ENCODE measurements at places on chromosomes 16 and 17. TPM values are rescaled to one million over a fixed set of nuclear protein-coding genes. Genes with fewer than 3 reads are reported as not detected.
A peak's percentile ranks its signal among the peaks of the same experiment; 100 is the strongest.

The CFAP97D1 gene
- not detected for total RNA-seq

The MMP28 gene
- 1.2 TPM for total RNA-seq

The NLRC3 gene
- total RNA-seq = 0.67 TPM

The CSH1 gene
- total RNA-seq = not detected

The SLC6A2 gene
- total RNA-seq = not detected

- DNase-seq = no peak
Measured at GRCh38 chr17:48093341-48094045, 7.8 kb downstream of the CBX1 start.

GRCh38 chr17:82907797-82908542 is 68.1 kb upstream of the ZNF750 start:
- no peak for DNase-seq

DNA sequence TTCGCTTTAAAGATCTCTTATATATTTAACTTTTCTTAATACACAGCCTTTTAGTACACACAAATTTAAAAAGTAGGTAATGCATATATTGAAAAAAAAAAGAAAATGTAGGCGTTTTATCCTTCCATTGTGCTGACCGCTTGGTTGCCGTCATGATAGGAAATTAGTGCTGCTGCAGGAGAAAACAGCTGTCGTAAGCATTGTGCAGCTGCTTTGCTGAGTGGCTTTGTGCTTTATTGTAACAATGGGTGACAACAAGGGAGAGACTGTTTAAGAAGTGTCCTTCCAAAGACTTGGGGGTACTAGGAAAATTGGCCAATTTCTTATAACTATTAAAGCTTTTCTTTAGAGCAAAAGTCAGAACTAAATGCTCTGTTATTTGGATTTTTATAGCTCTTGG is 5.0 kb downstream of the HERPUD1 start:
- no peak for DNase-seq

DNA sequence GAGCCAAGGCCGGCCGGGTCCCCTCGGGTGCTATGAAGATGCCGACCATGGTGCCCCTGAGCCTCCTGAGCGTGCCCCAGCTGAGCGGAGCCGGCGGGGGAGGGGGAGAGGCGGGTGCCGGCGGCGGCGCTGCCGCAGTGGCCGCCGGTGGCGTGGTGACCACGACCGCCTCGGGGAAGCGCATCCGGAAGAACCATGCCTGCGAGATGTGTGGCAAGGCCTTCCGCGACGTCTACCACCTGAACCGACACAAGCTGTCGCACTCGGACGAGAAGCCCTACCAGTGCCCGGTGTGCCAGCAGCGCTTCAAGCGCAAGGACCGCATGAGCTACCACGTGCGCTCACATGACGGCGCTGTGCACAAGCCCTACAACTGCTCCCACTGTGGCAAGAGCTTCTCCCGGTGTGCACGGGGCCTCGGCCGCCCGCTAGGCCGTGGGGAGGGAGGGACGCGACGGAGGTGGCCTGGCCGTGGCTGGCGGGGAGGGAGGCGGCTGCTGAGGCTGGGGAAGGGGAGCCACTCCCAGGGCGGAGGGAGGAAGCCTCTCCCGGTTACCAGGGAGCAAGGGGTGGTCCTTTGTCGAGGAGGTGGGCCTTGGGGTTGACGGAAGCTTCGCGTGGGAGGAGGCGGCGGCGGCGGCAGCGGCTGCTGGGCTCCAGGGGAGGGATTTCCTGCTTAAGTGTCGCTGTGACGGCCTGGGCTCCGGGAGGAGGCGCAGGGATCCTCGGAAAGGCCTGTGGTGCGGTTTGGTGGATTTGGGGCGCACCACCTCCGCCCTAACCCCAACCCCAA is 1.3 kb downstream of the MAZ start:
- peak; percentile 95 for DNase-seq

DNA sequence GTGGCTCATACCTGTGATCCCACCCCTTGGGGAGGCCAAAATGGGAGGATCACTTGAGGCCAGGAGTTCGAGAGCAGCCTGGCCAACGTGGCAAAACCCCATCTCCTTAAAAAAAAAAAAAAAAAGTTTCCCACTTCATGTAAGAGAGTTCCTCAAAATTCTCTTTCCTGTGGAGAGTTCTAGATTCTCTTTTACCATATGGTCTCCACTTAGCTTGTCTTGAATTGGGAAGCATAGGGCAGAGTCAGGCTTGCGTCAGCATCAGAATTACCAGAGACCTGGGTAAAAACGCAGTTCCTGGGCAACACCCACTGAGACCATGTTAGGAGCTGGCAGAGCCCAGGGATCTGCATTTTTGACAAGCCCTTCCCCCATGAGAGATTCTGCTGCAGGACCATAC is 158.4 kb downstream of the CCDC182 start:
- DNase-seq = no peak

GRCh38 chr17:77566566-77567138 is 391.9 kb upstream of the TNRC6C start:
- peak; percentile 56 for DNase-seq

DNA sequence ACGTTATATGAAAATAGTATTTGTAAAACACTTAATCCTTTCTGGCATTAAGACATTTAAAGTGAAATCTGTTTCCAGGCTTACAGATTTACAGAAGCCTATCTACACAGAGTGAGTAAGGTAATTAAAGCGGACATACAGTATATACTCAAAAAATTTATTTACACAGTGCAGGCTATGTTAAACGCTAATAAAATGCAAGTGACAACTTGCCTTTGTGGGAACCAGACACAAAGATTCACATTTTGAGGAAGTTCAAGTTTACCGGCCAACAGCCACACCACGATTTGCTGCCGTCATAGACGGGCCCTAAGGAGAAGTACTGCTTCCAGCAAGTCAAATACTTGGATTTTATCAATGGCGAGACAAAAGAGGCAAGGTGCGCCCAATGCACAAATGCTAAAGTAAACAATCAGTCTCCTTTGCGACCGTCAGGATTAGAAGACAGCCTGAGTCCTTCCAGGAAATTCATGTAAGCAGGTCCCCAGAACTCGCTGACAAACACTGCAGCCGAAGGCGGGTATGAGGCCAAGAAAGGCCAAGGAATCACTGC is 801 bp downstream of the VPS35 start:
- peak; percentile 81 for DNase-seq

GRCh38 chr16:972316-973002 is 1.7 kb upstream of the LMF1 start:
- no peak for DNase-seq

GRCh38 chr17:489758-490329 is 137.2 kb upstream of the RPH3AL start:
- DNase-seq = no peak

GRCh38 chr17:77227461-77228240 is 86.9 kb downstream of the SEC14L1 start:
- DNase-seq = no peak

DNA sequence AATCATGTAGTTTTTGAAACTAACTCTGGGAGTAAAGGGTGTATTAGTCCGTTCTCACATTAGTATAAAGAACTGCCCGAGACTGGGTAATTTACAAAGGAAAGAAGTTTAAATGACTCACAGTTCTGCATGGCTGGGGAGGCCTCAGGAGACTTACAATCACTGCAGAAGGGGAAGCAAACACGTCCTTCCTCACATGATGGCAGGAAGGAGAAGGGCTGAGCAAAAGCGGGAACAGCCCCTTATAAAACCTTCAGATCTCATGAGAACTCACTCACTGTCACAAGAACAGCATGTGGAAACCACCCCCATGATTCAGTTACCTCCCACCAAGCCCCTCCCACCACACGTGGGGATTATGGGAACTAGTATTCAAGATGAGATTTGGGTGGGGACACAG is 256.5 kb upstream of the TNRC6C start:
- peak; percentile 17 for DNase-seq

GRCh38 chr16:1917665-1918350 is 407 bp downstream of the HS3ST6 start:
- no peak for DNase-seq

GRCh38 chr16:67357561-67357960 is 30.9 kb downstream of the LRRC36 start:
- no peak for DNase-seq

DNA sequence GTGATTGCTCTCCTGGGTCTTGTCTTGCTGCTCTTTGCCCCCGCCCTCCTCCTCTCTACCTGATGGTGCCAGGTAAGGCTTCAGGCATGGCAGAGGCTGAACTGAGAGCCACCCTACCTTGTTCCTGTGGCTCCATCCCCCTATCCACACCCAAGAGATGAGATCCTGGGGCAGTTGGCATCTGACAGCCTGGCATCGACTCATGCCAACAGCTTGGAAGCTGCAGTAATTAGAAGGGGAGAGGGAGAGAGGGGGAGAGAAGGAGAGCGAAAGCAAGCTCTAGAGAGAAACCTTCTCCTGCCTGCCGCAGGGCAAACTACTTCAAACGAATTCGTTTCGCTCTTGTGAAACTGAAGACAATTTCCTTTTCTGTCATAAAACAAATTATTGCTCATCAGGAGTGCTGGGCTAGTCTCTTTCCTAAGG is 13.8 kb upstream of the SP6 start:
- no peak for DNase-seq

- peak; percentile 41 for DNase-seq
Measured at GRCh38 chr16:50521246-50521900, 26.8 kb upstream of the NKD1 start.

GRCh38 chr17:726271-726919 is 6.0 kb upstream of the TLCD3A start:
- DNase-seq = no peak

DNA sequence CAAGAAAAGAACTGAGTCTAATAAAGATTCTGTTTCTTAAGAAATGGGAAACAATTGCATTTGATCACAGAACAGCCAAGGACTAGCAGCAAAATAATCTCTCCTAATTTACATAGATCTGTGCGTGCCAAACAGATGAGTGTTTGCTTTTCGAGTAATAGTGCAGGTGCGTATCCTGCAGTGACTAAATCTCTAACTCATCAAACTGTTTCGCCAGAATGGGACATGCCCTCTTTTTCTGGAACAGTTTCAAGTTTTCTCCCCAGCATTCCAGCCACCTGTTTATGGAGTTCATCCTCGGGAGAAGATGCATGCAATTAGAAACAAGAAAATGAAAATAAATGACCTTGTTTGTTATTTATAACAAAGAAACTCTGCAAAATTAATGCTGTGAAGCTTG is 5.7 kb upstream of the TOX3 start:
- no peak for DNase-seq

DNA sequence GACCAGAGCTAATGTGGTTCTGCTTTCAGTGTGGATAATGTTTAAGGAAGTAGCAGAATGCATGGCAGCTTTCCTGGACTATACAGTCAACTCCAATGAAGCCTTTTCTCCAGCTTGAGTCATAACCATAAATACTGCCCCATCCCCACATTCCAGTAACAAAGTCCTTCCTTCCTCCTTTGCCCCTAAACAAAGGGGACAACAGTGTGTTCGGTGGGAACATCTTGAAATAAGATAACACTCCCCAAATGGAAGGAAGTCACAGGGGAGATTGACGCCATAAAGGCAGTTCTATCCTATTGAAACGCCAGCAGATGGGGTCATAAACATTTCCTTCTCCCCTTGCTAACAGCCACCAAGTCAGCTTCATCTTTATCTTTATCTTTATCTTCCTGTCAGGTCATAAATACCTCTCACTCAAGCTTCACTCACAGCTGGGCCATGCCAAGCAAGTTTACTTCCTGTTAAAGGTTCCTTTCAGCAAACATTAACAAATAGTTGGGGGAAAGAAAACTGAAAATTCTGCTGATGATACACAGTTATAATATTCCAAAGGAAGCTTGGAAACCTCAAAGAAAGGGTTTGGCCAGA is 136.7 kb downstream of the SNX11 start:
- no peak for DNase-seq

DNA sequence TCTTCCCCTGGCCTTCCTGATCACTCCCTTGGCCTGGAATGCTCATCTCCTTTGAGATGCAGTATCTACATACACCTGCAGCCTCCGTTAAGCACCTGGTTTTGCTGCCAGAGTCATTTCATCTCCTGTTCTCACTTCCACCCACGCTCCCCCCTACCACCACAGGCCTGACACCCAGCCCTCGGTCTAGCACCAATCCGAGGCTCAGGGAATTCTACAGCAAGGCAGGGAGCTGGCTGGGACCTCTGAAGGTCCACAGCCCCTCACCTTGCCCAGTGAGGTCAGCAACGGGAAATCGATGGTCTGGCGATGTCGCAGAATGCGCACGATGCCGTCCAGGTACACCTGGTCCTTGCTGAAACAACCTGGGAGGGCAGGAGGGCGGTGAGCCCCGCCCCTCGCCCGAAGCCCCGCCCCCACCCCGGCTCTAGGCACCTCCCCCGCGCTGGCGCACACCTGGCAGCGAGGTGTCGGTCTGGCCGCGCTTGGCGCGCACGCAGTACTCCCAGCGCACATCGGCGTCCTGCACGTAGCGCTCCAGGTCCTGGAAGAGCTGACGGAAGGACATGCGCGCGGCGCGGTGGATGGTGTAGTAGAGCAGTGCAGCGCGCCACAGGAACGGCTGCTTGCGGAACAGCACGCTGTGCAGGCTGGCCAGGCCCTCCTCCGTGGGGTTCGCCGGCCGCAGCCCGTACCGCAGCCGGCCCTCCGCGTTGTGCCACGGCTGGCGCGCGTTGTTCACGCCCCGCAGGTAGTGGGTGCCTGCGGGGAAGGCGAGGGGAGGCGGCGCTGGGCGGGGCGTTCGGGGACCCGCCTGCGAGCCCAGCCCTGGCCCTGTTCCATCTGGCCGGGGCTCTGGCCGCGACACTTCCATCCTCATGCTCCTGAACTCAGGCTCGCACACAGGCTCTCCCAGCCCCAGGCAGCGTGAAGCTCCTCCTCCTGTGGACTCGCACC is 5.7 kb downstream of the MATCAP1 start:
- no peak for DNase-seq

GRCh38 chr16:84069540-84069939 is 26.9 kb upstream of the SLC38A8 start:
- no peak for DNase-seq

DNA sequence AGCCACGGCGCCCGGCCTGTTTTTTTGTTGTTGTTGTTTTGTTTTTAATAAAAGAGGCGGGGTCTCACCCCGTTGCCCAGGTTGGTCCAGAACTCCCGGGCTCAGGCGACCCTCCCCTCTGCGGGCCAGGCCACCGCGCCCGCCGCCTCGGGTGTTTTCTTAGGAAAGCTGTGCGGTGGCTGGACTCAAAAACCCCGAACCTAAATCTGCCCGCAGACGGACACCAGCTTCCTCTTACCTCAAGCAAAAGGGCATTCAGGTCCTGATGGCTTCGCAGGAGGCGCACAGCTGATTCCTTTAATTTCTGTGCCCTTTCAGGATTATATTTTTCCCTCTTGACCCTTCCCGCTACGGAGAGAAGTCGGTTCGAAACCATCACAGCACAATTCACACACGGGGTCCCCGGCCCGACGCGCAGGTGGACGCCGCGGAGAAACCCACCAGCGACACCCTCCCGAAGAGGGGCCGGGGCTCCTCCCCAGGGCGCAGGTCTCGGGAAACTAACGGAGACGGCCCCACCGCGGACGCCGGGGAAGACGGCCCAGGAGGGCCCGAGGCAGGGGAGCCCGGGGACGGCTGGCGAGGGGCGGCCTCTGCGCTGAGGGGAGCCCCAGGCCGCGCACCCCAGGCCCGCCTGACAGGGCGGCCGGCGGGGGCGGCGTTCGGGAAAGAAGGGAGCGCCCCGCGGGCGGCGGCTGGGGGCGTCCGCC is 653 bp downstream of the FANCA start:
- DNase-seq = no peak

DNA sequence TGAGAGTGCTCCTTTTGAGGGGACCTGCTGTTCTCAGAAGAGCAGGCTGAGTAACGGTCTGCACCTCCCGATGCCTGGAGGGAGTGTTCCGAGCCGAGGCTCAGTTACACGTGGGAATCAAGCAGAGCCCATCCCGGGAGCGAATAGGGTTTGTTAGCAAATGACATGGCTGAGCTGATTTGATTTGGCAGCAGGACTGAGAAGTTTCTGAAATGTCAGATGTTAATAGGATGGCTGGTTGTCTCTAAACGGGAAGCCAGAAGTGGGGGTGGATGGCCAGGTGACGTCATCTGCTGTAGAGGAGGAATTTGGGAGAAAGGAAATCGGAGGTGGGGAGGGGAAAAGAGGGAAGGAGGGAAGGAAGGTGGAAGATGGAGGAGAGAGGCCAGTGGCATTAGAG is 128.0 kb downstream of the RAP1GAP2 start:
- no peak for DNase-seq

Data from cardiac septum (tissue), 1 donor.